ENCODE measurements at places on chromosomes 13 and 19.

DNA sequence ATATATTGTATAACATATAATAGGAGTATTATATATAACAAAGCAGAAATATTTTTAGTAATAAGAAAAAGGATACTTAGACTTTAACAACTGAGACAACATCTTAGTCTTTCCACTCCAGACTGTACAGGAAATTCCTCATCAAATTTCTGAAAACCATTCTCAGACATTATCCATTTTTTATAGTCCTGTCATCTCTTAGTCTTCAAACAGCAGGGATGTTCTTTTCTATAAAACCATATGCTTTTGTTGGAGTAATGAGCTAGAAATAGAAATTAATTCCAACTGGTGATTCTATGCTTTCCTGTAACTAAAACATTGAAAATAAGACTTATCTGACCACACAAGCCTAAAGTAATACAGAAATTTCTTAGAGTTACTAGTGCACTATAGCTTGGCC lies 82.2 kb upstream of the CSNK1A1L start:
- peak; percentile 48 for ATAC-seq

- no peak for ATAC-seq
Observed at GRCh38 chr13:46605076-46605824, 52.3 kb downstream of the LRCH1 start.

- no peak for ATAC-seq
Observed at GRCh38 chr13:21683034-21683733, 12.3 kb downstream of the FGF9 start.

DNA sequence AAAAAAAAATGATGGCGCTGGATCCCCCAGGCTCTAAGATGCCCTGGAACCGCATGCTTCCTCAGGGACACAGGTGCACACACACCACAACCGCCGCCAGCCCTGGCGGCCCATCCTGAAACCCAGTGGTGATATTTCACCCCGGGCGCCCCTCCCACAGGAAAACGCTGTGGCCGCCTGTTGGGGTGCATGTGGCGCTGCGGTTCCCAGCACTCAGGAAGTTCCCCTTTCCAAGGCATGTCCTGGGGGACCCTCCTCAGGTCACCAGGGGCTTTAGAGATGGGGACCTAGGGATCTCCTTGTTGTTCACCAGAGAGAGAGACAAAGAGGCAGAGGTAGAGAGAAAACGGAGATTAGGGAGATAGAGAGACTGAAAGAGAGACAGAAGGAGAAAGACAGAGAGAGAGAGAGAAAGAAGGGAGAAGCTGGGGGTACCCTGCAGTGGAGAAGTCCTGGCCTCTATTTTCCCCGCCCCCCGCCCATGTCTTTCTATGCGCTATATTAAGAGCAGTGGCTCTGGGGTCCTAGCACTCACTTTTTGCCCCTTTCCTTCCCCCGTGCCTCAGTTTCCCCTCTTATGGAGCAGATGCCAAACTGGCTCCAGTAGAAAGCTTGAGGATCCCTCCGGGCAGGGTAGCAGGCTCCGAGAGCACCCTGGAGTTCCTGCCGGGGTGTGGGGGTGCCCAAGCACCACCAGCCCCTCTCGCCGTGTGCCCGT lies 2.3 kb downstream of the ADGRE2 start:
- no peak for ATAC-seq

- ATAC-seq, result no peak
Observed at GRCh38 chr13:59247171-59247570, 916.6 kb downstream of the DIAPH3 start.

- ATAC-seq, result peak; percentile 41
Observed at GRCh38 chr13:46577696-46578589, 25.0 kb downstream of the LRCH1 start.

GRCh38 chr13:50842990-50843256 lies 569 bp downstream of the DLEU7 start:
- ATAC-seq, result no peak

DNA sequence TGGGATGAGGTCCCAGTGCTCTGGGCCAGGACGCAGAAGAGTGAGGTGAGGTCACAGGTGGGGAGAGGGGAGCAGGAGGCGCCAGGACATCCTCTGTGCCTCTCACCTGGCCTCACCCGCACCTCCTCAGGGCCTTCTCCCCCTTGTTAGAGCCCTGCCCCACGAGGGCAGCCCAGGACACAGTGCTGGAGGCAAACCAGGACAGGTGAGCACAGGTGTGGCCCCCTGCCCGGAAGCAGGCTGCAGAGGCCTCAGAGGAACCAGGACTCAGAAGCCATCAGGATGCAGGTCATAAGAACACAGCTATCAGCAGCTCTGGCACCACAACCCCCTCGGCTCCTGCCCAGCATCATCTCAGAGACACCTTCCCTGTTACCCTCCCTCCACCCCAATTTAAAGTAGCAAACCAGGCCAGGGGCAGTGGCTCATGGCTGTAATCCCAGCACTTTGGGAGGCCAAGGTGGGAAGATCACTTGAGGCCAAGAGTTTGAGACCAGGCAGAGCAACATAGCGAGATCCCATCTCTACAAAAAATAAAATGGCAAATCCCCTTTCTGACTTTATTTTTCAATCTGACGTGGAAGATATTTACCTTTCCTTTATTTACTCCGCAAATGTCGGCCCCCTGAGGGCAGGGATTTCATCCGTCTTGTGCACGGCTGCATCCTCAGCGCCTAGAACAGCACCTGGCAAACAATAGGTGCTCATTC lies at the start of gene CEACAM16:
CEACAM16 (plus strand) TSS at position 660 of the 710 bp plus-strand sequence. CDS start 2,306 bp downstream, outside the sequence.
- no peak for ATAC-seq

- ATAC-seq, result no peak
Observed at GRCh38 chr13:75513271-75513670, 24.4 kb downstream of the COMMD6 start.

DNA sequence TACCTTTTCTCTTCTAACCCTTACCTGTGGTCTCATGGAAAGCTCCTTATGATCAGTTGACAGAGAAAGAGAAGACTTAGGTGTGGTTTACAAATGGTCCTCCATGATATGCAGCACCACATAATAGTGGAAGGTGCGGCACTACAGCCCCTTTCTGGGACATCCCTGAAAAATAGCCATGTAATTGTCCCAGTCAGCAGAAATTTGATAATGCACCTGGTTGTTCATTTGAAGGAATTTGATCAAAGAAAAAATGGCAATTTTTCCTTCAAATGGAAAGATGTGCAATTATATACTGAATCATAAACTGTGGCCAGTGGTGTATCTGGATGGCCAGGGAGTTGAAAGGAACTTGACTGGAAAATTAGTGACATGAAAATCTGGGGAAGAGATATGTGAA lies 293.6 kb upstream of the PCDH20 start:
- ATAC-seq, result no peak

DNA sequence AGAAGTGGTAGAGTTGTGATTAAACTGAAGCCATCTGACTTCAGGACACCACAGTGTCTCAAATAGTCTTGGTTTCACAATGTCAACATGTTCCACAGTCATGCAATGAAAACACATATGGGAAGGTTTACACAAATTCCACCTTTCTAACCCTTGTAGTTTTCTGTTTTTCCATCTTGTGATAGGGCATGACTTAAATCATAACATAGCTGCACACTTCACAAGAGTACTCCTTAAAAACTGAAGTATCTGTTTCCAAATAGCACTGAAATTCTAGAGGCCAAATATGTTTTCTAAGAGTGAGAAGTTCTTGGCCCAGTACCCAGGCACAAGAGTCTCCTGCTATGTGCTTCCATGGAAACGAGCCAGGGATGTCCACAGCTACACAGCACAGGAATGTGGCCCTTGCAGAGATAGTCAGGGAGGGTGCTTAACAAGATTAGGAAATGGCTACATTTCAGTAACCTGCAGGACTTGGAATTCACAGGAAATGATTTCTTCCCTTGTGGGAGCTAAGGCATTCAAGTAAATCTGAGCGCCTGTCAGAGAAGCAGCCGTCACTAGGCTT lies 269.1 kb downstream of the NDFIP2 start:
- peak; percentile 99 for ATAC-seq

DNA sequence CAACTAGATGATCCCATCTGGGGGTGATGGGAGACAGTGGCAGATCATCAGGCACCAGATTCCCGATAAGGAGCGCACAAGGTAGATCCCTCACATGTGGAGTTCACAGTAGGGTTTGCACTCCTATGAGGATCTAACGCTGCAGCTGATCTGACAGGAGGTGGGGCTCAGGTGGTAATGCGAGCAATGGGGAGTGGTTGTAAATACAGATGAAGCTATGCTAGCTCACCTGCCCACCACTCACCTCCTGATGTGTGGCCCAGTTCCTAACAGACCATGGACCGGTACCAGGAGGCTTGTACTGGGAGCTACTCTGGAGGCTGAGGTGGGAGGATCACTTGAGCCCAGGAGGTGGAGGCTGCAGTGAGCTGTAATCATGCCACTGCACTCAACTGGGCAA lies 34.8 kb downstream of the VAV1 start:
- no peak for ATAC-seq

GRCh38 chr13:28854657-28855056 lies 34.5 kb downstream of the MTUS2 start:
- no peak for ATAC-seq

DNA sequence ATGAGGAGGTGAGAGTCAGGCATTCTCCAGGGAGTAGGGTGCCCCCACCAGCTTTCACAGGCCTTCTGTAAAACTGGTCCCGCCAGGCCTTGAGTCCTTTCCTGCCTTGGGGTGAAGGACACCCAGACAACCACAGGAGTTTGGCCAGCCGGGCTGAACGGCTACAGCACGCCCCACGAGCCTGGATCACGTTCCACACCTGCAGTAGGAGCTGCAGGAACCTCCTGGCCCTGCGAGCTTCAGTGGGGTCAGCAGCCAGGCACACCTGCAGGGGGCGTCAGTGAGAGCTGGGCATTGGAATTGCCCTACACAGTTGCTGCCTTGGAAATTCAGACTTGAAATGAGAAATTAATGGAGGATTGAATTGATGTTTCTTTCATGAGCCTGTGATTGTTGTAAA lies 45.7 kb downstream of the COL4A2 start:
- ATAC-seq, result no peak
